ENCODE measurements at places on chromosomes 12 and 14.

DNA sequence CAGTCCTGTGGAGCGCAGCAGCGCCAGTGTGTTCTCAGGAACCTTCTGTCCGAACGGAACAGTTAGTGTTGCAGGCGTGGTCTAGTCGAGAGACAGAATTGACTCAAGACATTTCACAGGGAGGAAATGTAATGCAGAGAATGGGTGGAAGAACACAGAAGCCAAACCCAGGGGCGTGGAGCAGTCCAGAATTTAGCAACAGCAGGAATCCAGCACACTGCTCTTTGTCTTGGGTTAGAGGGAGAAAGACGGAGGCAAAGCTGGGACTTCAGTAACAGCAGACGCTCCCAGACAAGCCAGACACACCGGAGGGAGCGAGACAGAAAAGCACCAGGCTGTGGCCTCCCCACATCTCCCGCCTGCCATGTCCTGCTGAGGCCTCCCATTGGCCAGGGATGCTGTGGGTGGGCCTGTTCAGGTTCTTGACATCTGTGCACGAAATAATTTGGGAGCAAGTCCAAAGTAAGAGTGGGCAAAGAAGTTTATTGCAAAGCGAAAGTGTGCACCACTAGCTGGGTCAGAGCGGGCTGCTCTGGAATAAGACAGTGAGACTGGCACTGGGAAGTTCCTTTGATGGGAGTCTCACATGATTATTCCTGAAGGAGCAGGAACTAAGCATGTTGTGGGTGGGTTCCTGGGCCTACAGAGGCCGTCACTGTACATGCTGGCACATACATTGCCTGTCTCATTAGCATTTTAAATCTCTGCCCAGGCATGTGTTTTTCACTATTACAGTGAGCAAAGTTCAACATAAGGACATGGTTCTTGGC is 339.3 kb upstream of the SFSWAP start:
- DNase-seq: no peak

DNA sequence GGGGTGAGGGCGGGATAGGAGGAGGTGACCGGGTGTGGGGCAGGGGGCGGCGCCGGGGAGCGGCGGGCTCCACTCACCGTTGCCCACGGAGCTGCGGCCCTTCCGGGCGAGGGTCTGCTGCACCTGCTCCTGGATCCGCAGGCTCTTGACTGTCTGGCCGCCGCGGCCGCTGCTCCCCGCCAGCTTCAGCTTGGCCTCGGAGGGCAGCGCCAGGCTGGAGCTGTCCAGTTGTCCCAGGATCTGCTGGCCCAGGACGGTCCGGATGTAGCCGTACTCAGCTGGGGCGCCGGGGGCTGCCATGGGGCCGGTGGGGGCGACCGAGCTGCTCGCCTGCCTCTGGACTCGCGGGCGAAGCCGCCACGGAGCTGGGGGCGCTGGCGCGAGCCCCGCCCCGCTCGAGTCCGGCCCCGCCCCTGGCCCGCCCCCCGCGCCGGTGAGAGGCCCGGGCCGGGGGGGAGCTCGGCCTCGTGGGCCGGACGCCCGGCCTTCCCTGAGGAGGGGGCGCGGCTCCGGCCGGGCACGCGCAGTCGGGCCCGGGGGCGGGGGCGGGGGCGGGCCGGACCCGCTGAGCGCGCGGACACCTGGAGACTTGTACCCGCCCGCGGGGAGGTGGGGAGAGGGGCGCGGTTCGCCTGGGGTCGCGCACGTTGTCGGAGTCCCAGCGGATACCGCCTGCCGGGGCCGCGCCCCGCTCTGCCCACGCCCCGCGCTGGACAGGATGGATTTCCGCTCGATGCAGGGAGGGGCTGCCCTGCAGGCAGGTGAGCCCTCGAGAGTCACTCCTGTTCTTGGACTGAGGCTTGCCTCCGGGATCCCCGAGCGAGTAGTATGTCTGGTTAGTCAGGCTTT is at the start of gene PKP2:
PKP2 (minus strand) TSS at position 346 of the 849 bp plus-strand sequence; CDS start at position 300, 46 bp downstream.
- DNase-seq: peak; percentile 29

- no peak for DNase-seq
Observed at GRCh38 chr14:32450919-32451675, 122.0 kb downstream of the AKAP6 start.

DNA sequence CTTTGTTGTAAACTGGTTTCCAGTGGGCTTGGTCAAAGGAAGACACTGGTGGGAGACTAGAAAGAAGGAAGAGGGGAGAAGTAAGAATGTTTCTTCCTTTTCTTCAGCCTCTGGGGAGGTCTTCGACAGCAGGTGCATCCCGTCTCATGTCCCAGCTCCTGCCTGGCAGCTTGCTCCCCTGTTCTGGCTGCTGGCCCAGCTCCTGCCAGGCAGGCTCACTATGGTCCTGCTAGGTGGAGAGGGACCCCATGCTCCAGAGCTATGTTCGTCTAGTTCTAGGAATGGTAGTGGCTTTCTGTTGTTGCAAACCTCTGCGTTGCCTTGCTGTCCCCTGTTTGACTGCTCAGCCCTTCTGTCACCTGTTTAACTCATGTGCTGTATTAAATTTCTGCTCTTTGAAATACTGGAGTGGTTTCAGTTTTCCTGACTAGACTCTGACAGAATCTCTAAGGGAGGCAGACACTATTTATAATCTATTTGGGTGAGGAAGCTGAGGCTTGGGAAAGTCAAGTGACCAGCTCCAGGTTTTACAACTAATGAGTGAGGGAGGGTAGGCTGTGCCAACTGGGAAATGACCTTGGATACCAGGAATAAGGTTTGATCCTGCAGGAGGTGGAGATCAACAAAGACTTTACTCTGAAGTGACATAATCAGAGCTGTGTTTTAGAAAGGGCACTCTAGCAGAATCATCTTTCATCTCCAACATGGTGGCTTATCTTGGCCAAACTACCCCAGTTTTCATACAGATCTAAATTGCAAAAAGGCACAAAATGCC is 94.7 kb upstream of the DDHD1 start:
- no peak for DNase-seq

DNA sequence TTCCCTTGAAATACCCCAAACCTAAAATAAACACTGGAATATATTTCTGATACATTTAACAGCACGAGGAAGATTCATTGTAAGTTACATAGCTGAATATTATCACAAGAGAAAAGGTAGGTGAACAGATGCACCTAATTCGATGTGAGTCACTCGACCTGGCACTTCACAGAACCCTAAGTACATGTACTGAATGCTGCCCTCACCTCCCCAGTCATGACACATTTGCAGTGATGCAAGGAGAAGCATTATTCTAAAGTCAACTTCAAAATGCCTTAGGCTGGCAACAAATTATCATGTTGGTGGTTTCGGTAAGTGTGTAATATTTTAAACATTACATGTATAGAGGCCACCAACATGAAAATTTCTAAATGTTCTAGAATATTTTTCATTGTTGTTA is 35.2 kb upstream of the TMTC2 start:
- no peak for DNase-seq

- no peak for DNase-seq
Observed at GRCh38 chr14:59022144-59022543, 166.3 kb upstream of the DAAM1 start.

- no peak for DNase-seq
Observed at GRCh38 chr12:123092866-123093265, 58.0 kb downstream of the PITPNM2 start.

DNA sequence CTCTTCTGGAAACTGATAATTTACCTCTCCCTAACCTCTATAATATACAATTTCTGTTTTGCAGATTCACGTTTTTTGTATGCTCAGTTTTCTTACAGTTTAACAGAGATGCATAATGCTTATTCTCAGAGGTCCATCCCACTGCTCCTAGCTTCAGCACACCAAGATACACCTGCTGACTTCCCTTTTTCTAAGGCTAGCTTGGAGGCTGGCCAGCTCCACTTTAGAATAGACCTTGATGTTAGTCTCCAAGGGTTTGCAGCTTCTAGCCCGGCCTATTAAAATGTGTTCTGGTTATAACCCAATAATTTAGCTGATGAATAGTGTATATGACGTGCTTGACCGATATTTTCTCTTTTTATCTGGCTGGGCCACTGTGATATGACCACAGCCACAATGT is 261.2 kb downstream of the EGLN3 start:
- no peak for DNase-seq

- no peak for DNase-seq
Observed at GRCh38 chr14:88821888-88822287, 2.6 kb upstream of the TTC8 start.

GRCh38 chr14:72883109-72883508 is 10.8 kb downstream of the DPF3 start:
- DNase-seq: no peak

- no peak for DNase-seq
Observed at GRCh38 chr14:25259470-25259869, 209.5 kb upstream of the STXBP6 start.

DNA sequence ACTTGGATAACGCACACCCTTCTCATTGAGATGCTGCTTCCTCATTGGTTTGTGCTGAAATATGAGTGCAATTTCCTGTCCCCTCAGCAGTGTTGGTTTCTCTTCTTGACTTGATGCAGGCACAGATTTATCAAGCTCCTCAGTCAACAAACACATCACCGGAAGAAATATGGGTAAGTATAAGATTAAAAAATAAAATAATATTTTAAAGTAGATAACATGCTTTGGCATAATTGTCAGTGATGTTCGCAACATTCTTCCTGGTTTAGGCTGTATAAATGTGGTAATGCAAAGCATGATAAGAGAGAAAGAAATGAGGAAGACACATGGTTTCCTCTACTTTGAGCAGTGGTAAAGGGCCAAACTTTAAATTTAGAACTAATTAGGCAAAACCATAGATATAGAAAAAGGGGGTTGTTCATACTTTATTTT is at the start of gene GPR65:
GPR65 (plus strand) TSS at position 86 of the 432 bp plus-strand sequence. CDS start 5,713 bp downstream, outside the sequence.
- no peak for DNase-seq

DNA sequence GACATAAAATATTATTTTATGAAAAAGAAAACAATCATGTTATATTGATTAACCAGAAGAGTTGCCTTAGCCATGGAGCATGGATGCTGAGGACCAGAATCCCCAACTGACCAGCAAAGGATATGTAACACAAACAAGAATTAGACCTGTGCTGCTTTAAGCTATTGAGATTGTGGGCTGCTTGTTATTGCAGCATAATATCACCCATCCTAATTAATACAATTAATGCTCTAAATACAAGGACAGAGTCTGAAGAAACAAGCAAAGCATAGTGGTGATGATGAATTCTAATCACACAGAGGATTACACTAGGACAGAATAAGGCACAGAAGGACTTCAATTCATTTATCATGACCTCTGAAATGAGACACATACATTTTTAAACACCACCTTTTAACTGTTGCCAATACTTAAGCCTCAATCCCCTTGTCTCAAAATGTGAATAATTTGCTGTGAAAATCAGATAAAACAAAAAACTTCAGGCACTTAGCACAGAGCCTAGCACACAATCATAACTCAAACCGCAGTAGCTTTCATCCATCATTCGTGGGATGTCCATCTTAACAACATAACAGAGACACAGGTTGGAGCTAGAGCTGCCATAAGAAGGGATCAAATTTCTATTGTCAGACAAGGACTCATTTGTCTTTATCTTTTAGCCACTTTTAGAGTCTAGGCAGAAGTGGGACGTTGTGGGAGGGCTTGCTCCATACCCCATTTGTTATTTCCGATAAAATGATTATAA is 449.6 kb upstream of the DCN start:
- no peak for DNase-seq

DNA sequence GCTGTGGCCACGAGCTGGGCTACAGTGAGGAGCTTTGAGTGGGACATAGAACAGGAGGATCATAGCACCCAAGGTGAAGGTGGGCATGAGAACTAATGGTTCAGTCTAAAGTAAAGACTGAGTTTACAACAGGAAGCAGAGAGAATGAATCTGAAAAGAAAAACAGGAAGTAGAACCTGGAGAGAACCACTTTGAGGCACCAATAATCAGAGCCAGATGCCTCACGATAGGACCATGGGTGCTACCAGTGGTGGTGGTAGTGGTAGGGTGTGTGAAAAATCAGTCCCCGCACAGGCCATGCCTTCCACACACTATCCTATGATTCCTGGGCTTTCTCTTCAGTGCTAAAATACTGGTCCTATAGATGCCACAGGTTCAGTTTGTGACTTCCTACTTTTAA is 293.6 kb downstream of the AKAP6 start:
- DNase-seq: no peak

GRCh38 chr12:13215056-13215455 is 18.5 kb downstream of the EMP1 start:
- DNase-seq: no peak

GRCh38 chr14:94601884-94602391 is 10.3 kb upstream of the SERPINA3 start:
- no peak for DNase-seq

- no peak for DNase-seq
Observed at GRCh38 chr14:105389534-105389933, 8.8 kb upstream of the TEX22 start.

DNA sequence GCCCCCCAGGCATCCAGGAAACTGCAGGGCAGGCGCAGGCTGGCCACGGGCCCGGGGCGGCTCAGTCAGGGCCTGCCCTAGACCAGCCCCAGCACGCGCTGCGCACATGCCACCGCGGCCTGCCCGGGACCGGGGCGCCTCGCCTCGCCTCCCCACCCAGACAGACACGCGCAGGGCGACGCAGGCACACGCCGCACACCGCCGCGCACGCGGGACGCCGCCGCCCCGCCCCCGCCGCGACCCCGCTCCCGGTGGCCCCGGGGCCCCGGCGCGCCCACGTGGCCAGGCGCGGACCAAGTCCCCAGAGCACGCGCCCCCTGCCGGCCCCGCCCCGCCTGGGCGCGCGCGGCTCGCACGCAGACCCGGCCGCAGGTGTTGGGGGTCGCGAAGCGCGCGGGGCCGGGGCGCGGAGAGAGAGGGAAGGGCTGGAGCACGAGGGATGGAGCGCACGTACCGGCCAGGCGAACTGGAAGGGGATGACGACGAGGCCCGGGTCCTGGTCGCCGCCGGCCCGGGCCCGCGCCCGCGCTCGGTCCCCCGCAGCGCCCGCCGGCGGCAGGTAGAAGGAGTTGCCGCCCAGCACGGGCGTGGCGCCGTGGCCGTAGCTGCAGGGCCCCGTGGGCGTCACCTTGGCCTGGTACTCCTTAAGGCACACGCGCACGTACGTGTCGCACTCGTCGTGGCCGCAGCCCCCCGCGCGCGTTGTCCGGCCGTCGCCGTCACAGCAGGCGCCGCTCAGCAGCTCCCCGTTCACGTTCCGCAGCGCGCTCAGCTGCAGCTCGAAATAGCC is 1.1 kb downstream of the JAG2 start:
- no peak for DNase-seq
